ENCODE measurements at places on chromosomes 1 and 21.

GRCh38 chr1:26772687-26773086, 15.1 kb upstream of the PIGV start:
- DNase-seq: no peak

GRCh38 chr1:33300673-33301072, 20.2 kb downstream of the A3GALT2 start:
- DNase-seq: no peak

GRCh38 chr1:95542936-95543335, 308.9 kb downstream of the RWDD3 start:
- no peak for DNase-seq

GRCh38 chr1:147892731-147893214, 9.8 kb upstream of the GJA8 start:
- DNase-seq: no peak

DNA sequence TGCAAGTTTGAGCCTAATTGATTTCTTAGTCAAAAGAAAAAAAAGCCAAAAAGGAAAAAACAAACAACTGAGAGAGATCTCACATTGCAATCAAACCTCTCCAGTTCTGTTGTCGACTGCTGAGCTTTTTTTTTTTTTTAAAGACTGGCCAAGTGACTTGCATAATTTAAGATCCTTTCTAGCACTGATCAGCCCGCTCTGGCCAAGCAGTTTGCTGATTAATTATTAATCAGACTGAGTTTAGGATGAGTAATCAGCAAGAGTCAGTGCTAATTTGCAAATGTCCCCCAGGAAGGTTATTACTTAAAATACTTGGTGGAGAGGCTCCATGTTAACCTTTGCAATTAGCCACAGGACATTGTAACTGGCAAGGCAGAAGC, 39.3 kb downstream of the HMGB4 start:
- no peak for DNase-seq

- DNase-seq: peak; percentile 82
These were observed 10.5 kb upstream of the SPEN start for GRCh38 chr1:15836772-15837669.

GRCh38 chr1:181383695-181384094, 99.6 kb upstream of the CACNA1E start:
- DNase-seq: no peak

DNA sequence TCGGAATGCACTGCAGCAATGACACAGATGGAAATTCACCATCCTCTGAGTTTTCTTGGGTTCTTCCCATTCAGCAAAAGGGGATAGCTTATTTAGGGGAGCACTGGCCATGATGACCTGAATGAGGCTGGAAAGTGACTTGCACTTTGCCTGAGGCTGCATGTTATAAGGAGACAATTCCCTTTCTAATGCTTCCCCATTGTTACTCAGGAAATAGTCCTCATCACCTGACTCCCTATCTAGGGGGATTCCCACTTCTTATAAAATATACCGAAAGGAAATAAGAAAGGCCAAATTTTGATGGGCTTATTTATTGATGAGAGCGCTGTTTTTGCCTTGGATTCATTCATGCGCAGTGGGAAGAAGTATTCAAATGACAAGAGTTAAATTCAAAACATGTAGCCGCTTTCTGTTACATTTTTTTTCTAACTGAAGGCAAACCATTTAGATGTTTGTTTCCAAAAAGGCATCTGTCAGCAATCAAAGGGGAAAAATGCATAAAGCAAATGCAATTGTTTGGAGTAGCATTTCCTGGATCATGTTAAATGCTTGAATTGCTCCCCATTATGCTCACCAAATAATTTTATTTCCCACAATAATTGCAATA, 220.3 kb upstream of the NFIA start:
- no peak for DNase-seq

- DNase-seq: no peak
These were observed 16.6 kb upstream of the GFI1 start for GRCh38 chr1:92503043-92503925.

- DNase-seq: no peak
These were observed 24.0 kb downstream of the CDK18 start for GRCh38 chr1:205528446-205528886.

GRCh38 chr1:155226910-155227260, 18.4 kb downstream of the MTX1 start:
- DNase-seq: no peak

DNA sequence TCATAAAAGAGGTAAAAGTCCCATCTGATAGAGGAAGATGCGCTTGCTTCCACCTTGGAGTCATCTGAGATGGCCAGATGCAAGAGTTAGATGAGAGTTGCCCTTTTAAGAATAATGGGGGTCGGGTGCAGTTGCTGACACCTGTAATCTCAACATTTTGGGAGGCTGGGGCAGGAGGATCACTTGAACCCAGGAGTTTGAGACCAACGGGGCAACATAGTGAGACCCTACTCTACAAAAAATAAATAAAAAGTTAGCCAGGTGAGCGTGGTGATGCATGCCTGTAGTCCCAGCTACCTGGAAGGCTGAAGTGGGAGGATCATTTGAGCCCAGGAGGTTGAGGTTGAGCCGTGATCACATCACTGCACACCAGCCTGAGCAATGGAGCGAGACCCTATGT, 13.5 kb upstream of the TEDDM1 start:
- no peak for DNase-seq

GRCh38 chr1:10682449-10683309, 113.8 kb downstream of the CASZ1 start:
- DNase-seq: no peak

DNA sequence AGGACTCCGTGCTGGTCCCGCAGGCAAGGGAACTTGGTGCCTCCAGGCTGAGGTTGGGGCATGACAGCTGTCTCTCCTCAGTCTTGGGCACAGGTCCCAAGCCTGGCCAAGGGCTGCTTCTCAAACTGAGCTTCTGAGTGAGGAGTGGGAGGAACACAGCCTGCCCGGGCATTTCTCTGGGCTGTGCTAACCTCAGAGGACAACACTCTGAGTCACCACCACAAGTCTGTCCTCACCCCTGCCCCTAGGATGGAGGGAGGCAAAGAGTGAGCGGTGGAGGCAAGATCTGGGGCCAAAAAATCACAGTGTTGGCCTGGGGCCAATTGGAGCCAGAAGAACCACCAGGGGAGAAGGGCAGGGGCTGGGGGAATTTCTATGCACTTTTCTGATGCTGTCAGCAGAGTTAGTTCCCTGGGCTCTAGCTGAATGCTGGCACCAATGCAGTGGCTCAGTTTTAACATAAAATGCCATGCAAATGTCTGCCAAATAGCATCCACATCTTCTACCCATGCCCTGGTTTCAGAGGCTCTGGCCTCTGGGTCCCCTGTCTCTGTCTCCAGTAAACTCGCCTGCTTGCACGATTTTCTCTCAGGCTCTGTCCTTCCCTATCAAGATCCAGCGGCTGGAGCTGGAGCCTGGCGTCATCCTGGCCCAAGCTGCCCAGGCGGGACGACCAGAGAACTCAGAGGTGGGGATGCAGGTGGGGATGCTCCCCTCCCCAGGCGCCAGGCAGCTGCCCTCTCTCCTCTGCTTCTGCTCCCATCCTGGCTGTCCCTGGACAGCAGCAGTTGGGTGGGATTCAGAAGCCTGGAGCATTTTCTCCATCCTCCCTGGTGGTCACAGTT, 11.0 kb upstream of the CDK18 start:
- DNase-seq: no peak

DNA sequence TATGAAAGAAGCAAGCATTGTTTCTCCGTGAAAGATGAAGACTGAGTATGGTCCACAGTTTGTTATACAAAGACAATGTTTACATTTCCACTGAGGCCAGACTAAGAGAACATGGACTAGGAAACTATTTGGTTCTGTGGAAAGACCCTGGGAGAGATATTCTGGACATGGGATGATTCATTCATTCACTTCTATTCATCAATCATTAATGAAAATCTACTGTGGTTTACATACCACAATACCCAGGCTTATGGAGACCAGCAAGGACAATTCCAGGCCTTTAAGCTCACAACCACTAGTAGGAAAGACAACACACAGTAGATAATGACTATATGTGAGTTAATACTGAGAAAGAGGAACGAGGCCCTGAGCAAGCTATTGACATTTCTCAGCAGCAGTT, 125.4 kb downstream of the TBX15 start:
- no peak for DNase-seq

DNA sequence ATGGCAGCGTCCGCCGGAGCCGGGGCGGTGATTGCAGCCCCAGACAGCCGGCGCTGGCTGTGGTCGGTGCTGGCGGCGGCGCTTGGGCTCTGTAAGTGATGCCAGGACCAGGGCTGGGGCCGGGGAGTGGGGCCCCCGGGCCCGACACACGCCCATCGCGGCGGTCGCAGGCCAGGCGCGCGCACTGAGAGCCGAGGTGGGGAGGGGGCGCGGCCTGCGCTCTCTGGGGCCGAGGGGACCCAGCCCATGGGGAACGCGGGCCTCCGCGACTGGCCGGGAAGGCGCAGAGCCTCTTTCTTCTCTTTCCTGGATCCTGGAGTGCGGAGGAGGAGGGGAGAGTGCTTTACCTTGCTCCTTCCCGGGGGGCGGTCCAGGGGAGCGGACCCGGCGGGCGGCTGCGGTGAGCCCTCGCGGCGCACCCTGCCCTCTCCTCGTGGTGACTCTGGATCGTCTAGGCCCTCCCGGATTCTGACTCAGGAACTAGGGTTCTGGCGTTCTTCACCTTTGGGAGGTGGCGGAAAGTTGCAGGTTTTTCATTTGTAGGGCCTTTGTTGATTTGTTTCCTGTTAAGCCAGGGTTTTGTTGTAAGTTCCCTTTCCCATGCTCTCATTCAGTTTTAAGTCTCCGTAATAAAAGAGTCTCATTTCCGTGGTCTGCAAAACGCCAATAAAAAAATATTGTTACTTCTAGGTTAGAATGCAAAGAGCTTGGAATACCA, 529 bp downstream of the MPZL1 start:
- DNase-seq: no peak

- DNase-seq: no peak
These were observed 220.5 kb downstream of the KCNT2 start for GRCh38 chr1:196387766-196388165.

DNA sequence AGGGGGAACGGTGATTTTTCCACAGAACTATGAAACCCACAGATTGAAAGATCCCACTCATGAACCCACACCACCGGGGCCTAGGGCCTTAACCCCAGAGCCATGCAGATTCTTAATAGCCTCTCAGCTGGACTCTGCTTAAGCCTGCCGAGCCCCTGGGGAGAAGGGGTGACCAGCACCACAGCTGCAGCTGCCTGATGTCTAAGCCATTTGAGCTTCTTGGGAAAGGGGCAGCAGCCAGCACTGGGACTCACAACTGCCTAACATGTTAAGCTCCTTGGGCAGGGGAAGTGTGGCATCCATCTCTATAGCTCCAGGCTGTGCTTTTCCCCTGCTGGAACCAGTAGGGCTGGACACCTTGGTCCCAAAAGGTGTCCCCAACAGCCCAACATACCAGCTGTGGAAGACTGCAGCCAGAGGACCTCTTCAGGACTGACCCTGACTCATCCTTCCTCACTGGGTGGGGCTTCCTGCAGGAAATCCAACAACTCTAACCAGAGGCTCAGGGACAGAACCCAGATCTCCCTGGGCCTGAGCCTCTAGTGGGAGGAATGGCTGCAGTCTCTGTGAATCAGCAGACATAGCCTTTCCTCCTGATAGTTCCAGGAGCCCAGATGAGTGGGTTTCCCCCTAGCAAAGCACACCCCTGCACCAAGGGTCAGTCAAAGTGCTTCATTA, 34.6 kb upstream of the FMO3 start:
- no peak for DNase-seq

- DNase-seq: no peak
These were observed 105.8 kb downstream of the EDEM3 start for GRCh38 chr1:184648856-184649201.

DNA sequence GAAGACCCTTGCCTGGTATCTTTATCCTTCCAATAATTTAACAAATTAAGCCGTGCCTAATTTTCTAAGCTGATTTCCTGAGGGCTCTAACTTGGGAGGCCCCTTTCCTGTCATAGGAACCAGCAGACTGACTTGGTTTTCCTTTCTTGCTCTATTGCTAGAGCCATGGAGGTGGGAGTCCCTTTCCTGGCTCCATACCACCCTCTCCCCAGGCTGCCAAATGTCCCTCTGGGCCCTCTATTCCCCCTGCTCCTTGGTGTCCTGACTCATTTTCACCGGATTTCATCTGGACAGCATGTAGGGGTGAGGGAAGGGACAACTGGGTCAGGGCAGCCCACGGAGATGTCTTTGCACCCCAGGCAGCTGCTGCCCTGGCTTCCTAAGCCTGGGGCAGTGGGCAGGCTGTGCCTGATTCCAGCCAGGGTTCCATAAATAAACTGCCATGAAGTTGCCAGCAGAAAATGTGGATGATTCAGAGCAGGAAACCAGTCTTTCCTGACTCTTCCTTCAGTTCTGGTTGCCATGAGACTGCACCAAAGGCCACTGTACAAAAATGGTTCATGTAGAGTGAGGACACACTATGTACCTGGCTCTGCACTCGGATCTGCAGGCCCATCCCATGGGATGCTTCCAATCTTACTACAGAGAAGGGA, 38.0 kb upstream of the SERBP1 start:
- DNase-seq: no peak

- no peak for DNase-seq
These were observed 2.6 kb upstream of the MFN2 start for GRCh38 chr1:11977625-11978024.

GRCh38 chr1:26754086-26754874, 33.5 kb upstream of the PIGV start:
- DNase-seq: no peak

- no peak for DNase-seq
These were observed 112.5 kb upstream of the RAB4A start for GRCh38 chr1:229158341-229158921.

DNA sequence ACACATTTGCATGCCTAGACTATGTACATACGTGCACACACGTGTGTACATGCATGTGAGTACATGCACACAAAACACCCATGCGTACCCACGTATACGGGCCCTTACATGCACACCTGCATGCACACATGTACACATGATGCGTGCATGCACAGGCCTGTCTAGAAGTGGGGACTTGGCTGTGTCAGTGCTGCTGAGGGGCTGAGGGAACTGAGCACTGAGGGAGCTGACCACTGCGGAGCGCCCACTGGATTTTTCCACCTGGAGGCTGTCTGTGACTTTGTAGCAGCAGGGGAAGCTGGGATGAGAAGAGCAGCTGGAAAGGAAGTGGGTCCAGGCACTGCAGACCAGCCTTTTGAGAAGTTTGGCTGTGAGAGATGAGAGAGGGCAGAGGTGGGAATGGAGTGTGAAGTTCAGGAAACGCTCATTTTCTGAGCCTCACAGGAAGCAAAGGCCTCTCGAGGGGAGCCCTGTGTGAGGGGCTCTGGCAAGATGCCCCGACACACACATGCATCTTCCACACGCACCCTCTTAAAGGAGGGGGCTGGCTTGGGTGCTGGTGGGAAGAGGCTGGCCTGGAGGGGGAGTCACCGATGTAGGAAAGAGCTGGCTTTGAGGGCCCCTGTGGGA, 20.9 kb downstream of the PODN start:
- no peak for DNase-seq

- no peak for DNase-seq
These were observed 13.3 kb downstream of the FBXO42 start for GRCh38 chr1:16338961-16339360.

Measured in CMK (cell line).